ENCODE measurements at places on chromosomes 1 and 21.

DNA sequence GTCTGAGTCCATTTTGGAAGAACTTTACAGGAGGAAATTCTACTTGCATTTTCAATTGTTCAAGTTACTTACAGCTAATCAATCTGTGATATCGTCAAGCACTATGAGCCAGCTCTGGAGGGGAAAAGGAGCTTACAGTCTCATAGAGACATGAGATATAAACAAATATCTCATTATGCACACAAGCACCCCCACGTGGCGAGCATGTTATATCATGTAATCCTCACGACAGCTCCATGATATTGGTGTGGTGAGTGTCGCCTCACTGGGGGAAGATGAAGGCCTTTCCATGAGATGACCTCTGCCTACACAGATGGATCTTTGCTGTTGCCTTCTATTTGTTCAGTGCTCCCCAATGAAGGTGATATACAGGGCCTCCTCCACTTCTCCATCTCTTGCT lies 34.6 kb downstream of the TNR start:
- DNase-seq: no peak

GRCh38 chr1:44417351-44418021 lies 12.4 kb downstream of the RNF220 start:
- DNase-seq: peak; percentile 67

GRCh38 chr1:78072216-78072615 lies 26.4 kb downstream of the GIPC2 start:
- DNase-seq: no peak

DNA sequence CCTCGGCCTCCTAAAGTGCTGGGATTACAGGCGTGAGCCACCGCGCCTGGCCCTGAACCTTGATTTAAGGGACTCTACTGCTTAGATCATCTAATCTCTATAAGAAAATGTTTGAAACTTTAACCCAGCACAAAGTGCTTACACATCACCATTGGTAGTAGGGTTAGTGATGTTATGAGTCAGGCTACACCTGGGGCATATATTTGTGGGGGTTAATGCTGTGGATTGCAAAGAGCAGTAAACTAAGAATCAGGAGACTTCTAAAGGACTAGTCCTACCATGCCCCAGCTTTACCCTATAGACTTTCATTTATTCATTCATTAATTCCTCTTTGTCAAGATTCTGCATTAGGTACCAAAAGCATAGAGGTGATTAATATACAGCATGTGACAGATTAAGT lies 880.5 kb downstream of the TTLL7 start:
- no peak for DNase-seq

DNA sequence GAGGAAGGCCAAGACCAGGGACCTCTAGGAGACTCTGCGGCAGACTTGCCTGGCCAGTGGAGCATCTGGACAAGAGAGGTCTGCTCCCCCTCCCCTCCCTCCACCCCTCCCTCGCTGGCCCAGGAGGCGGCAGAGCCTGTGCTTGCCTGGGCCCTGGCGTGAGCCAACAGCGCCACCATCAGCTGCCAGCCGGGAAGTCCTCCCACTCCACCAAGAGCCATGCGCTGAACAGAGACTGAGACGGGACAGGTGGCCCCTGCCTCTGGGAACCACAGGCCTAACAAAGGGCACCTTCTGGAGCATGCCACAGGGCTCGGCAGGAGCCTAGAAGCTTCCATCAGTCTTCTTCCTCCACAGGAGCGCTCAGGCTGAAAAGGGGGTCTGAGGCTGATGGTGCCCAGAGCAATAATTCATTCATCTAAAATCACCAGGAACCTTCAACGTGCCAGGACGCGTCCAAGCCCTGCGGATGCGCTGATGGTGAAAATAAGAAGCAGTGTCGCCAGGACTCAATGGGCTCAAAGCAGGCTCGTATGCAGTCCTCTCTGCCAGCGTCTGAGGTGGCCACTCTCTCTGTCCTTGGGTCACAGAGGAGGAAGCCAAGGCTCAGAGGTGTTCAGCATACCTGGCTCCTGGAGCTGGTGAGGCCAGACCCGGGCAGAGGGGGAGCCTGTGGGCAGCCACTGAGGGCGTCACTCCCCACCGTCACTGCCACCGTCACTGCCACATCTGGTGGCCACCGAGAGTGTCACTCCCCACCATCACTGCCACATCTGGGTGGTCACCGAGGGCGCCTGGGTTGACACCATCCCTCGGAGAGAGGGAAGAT lies 161.2 kb downstream of the NPHP4 start:
- DNase-seq: no peak

GRCh38 chr21:31938330-31939301 lies 65.8 kb downstream of the HUNK start:
- no peak for DNase-seq

DNA sequence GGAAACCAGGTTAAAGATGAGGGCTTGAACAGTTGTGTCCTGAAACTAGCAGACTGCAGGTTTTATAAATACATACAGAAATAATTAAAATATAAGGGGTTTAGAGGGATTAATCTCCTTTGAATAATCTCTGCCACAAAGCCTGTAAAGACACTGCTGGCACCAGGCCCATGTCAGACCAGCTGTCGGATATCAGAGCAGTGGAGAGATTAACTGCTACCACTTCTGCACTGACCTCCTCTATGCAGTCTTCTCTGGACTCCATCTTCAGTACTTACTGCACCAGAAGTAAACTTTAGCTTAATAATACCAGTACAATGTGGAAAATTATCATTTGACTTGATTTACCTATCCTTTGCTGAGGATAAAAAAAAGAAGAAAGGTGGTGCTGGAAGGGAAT lies 128.6 kb downstream of the LHX4 start:
- DNase-seq: peak; percentile 78

Measured in NCI-H1092 (cell line).